Mesenteric fat pad (tissue), 1 donor: ENCODE measurements at places on chromosomes 5 and 9.

DNA sequence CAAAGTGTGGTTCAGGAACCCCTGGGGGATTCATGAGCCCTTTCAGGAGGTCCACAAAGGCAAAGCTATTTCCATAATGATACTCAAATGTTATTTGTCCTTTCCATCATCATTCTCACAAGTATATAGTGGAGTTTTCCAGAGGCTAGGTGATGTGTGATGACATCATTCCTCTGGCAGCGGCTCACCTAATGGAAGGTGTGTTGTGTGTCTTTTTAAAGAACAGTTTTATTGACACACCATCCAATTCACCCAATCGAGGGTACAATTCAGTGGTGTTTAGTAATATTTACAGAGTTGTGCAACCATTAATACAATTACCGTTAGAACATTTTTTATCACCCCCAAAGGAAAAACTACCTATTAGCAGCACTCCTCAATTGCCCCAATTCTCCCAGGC lies 9.7 kb downstream of the NANS start:
- no peak for DNase-seq

DNA sequence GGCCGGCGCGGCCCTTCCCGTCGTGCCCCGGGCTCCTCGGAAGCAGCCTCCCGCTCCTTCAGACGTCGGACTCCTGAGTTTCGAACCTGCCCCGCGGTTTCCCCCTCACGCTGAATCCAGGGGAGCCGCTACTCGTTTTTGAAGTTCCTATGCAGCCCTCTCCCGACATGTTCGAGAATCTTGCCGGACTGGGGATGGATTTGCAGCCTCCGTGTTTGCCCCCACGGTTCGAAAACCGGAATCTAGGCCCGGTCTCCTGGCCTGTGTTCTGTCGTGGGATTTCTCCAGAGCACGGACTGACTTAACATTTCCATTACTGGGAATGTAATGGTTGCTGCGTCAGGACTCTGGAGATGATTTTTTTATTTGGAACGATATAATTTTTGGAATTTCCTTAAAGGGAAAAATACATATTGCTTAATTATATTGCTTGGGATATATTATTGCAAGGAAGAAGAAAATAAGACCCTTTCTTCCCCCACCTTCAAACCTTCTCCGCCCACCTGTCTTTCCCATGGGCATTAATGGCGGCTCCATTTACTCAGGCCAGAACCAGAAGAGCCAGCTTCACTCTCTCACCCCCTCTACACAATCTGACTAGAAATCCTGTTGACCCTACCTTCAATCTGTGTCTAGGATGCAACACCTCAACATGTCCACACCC lies 8.5 kb upstream of the MGAT1 start:
- DNase-seq: no peak

DNA sequence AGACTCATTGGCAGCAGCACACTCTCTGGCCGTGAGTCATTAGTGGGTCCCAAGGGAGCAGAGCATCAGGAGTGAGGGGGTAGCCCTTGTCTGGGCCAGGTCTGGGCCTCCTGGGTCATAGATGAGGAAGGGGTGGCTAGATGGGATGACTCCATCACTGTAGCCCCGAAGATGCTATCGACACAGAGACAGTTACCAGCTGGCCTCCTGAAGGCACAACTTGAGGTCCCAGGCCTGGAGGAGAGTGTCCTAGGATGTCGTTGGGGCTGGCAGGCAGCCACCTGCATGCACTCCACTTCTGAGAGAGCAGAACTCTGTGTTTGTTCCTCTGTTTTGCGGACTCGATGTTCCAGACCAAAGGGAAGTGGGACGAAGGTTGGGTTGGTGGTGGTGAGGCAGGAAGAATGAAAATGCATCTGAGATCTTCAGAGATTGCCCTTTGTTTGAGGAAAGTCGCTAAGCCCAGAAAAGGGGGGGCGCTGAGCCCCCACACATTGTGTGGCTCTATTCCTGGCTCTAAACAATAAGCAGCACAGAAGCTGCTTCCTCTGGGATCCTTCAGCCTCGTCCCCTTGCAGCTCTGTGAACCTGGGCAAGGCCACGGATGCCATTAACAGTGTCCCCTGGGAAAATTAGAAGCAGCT lies 4.7 kb downstream of the BTNL9 start:
- DNase-seq: peak; percentile 78

DNA sequence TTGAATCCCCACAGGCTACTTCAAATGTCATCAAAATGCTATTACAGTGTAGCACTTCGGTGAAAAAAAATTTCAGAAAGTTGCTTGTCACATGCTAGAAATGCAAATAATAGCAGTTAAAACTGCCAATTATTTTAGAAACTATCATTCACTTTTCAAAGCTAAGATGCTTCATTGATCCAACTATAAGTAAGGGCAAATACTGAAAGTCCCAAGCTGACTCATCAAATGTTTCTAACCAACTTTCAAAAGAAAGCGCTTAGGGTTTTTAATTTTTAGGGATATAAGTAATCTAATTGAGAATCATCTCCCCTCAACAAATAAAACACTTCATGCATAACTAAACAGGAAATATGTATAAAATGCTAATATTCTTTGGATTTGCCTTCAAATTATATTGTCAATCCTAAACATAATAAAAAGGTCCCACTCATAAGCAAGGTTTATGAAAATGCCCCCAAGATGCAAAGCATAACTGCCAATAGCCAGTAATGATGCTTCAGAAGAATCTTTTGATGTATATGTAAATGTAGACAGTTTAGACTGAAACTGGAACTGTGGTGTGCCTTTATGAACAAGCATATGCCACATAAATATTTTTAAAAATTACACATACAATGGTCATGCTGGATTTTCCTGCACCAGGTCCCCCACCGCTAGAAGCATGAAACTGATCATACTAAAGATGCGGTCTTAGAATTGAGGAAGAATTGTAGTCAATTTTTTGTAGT lies 12.2 kb downstream of the ACTL7A start:
- DNase-seq: no peak

DNA sequence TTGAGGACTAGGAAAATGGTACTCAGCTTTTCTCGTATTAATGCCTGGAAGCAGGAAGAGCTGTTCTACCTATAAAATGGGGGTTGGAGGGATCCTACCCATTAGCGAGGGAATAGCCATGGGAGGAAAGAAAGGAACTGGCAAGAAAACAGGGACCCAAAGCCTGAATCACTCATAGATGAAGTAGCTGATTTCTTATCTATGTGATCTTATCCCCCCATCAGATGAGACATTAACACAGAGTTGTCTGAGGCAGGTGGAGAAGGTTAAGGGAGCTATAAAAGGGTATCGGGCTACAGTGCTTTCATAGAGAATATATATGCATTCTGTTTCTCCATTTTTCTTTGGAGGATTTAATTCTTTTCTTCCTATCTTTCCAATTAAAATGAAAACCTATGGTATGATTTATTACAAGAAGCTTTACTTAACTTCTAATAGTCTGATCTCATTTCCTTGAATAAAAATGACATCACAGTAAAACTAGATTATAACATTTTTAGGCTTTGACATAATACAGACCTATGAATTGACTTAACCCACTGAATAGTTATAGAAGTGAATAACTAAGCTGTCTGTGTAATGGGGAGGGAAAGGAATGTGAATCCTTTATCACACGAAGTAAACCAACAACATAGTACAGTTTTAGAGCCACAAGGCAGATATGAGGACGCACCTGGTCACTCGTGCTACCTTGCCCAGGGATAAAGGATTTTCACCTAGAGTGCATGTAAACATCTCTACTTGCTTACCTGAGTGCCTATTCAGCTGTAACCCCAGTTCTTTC lies 39.0 kb downstream of the IQGAP2 start:
- no peak for DNase-seq

DNA sequence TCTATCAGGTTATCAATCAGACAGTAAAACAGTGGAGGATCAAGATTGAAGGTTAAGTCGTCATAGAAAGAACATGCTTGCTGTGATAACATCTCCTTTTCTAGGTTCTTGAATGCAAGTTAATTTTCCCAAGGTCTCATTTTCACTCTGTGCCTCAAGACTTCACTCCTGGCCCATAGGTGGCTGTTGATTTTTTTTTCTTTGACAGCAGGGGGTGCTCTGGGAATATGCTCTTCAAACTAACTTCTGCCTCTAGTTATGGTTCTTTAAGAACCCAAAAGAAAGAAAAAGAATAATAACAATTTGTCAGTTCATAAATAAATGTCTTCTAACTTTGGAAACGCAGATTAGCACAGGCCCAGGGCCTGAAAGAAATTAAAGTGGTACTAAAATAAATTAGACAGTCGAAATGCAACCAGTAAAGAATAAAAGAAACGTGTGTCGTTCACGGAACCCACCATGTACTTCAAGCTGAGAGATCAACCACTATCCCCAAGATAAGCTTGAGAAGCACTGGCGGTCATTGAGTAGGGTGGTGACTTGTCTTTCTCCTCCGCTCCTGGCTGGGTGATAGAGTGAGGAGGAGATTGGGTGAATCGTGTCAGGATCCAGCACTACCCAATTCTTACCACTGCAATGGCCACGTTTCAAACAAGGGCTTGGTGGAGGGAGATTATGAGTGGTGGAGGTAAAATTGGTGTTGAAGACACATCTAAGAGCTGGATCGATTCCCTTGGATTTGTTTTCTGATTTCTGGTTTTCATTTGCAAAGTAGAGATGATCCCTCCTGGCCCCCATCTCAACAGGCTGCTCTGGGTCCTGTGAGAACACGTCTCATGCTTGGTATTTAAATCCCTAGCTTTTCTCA lies 93.4 kb upstream of the IRX4 start:
- no peak for DNase-seq

GRCh38 chr5:149201121-149201637 lies 59.9 kb downstream of the ABLIM3 start:
- DNase-seq: no peak

DNA sequence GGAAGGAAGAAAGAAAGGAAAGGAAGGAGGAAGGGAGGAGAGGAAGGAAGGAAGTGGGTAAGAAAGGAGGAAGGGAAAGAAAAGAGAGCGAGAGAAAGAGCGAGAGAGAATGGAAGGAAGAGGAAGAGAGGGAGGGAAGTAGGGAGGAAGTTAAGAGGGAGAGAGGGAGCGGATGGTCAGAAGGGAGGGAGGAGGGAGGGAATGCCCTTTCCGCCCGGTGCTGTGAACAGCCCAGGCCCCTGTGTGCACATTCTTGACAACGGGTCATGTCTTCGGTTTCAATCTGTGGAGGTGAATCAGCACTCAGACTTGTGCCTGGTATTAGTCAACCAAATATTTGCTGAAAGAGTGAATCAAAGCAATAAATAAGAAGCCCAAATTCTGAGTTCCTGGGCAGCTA lies 39.2 kb downstream of the PRUNE2 start:
- DNase-seq: no peak

GRCh38 chr9:79537838-79538237 lies 33.9 kb upstream of the TLE4 start:
- DNase-seq: no peak

GRCh38 chr9:93111371-93112115 lies 15.5 kb downstream of the CARD19 start:
- DNase-seq: peak; percentile 88

GRCh38 chr5:32490972-32491557 lies 46.5 kb upstream of the ZFR start:
- no peak for DNase-seq

GRCh38 chr5:171848911-171849520 lies 63.4 kb downstream of the SMIM23 start:
- no peak for DNase-seq

- DNase-seq: no peak
Observed at GRCh38 chr9:133906932-133907910, 84.9 kb downstream of the VAV2 start.

GRCh38 chr5:148482697-148483462 lies 99.1 kb downstream of the FBXO38 start:
- no peak for DNase-seq

DNA sequence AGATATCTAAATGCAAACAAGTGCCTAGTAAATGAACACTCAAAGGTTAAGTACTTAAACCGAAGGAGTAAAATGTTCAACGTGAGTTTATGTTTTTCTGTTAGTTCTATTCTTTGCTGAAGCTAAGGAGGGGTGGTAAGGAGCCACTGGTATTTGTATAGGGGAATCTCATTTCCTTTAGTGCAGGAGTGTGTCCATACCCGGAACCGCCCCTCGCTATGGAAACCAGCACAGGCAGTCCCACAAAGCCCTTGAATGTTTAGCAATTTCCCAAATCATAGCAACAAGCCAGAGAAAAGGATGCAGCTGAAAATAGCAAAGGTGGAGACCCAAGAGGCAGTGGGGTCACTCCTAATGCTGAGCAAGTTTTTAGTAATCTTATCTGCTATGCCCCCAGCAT lies 78.8 kb upstream of the STK32A start:
- DNase-seq: no peak

GRCh38 chr5:38780945-38781344 lies 64.9 kb upstream of the OSMR start:
- no peak for DNase-seq

DNA sequence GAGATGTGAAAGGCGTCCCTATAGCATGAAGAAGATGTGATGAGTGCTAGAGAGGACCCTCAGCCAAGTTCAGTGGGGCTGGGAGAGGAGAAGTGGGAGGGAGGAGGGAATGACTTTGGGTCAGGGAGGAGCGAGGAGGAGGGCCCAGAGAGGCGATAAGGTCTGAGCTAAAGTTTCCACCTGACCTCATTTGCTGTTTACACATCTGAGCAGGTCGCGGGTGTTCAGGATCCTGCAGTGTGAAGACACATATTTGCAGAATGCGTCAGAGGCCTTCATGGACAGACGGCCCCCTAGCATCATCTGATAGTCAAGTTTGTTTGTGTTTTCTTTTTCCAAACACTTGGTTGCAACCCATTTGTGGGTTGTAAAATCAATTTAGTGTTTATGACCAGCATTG lies 18.9 kb upstream of the IGFBPL1 start:
- no peak for DNase-seq

DNA sequence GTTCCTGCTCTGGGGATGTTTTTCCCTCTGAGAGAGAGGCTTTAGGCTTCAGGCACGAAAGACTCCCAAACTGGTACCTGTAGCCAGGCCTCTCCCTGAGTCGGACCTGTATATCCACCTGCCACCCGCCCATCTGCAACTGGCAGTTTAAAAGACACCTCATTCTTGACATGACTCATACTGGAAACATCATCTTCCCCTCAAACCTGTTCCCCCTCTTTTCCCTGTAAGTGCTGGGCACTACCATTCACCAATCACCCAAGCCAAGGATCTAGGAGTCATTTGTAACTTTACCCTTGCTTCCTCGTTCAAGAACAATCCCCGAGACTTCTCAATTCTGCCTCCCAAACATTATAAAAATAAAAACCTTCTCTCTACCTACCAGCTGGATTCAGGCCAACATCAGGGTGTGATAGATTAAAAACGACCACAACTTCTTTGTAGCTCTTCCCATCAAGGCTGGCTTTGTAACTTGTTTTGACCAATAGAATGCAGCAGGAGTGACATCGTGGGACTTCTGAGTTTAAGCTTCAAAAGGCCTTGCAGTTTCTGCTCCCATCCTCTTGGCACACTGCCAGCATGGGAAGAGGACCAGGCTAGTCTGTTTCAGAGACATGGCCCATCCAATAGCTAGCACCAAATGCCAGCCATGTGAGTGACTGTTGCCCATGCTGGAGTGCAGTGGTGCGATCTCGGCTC lies 1.8 kb upstream of the WDR31 start:
- no peak for DNase-seq

- no peak for DNase-seq
Observed at GRCh38 chr9:93896496-93897033, 58.6 kb downstream of the BARX1 start.
